ENCODE measurements at places on chromosomes 7 and 10.

DNA sequence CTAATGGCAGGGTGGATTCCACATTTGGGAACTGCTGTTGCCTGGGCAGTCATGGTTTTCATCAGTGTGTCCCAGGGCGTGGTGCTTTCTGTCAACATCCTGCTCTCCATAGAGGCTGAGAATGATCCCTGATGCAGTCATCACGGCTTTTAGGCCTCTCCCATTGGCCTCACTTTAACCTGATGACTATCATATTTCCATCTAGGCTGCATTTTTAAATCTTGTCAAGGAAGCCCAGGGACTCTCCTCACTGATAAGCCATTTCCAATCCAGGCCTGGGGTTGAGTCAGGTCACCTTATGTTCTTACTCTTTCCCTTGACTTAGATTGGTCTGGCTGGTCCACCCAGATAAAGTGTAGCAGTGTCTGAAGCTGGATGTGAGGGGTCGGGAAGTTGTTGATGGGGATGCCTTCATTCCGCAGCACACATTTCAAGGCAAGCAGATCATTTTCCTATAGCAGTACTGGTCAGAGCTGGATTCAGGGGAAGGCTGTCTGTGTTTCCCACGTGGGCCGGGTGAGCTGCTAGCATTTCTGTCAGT, 177.0 kb downstream of the AUTS2 start:
- no peak for DNase-seq

GRCh38 chr7:102140952-102141370, 145.7 kb upstream of the SH2B2 start:
- DNase-seq = no peak

DNA sequence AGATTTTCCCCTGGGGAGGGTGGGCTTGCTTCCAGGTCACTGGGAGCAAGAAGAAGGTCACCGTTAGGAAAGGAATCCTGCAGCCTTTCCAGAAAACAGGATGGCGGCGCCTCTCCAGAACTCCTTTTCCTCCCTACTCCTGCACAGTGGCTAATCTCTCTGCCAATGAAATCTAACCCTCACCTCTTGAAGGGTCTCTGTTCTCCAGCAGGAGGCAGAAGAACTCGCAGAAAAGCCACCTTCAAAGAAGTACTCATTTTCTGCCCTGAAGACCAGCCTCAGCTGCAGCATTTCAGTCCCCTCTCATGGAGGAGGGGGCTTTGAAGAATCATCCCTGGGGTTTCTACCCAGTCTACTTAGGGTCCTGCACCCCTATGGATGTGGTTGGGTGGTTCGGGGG, 626.9 kb downstream of the CALN1 start:
- no peak for DNase-seq

DNA sequence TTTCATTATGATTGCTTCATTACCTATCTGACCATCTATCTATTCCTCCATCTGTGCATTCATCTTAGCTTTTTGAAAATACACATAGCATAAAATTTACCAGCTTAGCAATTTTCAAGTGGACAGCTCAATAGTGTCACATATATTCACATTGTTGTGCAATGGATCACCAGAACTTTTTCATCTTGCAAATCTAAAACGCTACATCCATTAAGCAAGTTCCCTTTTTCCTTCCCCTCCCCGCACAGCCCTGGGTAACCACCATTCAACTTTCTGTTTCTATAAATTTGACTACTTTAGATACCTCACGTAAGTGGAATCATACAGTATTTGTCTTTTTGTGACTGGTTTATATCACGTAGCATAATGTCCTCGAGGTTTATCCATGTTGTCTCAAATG, 78.0 kb upstream of the ADRB1 start:
- DNase-seq = no peak

GRCh38 chr7:107248551-107249316, 79.9 kb downstream of the HBP1 start:
- no peak for DNase-seq

- DNase-seq = no peak
Observed at GRCh38 chr7:41447450-41448042, 255.3 kb downstream of the INHBA start.

DNA sequence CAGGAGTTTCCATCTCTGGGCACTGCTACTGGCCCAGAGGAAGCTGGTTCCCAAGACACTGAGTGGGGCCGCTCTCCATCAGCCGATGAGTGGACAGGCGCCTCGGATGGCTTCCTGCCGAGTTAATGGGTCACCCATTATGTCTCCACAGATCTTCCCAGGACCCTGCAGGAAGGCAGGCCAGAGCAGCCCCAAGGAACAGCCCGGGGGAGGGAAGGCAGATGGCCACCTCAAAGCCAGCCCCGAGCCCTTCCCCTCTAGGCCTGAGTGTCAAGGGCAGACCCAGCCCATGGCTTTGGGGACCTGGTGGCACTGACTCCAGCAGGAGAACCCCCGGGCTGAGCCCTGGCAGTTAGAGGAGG, 3.4 kb upstream of the LFNG start:
- no peak for DNase-seq

DNA sequence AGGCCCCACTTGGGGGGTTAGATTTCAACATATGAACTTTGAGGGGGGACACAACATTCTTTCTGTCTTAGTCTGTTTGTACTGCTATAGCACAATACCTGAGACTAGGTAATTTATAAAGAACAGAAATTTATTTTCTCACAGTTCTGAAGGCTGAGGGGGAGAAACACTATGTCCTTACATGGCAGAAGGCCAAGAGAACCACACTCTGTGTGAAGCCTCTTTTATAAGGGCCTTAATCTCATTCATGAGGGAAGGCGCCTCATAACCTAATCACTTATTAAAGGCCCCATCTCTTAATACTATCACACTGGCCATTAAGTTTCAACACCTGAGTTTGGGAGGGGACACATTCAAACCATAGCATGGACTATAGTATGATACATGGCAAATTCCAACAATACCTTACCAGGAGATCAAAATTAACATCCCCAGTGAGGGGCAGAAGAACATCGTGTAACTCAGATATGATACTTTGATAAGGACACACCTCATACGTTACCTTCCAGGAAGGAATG, 9.3 kb upstream of the PDLIM1 start:
- DNase-seq = no peak

- no peak for DNase-seq
Observed at GRCh38 chr10:69703256-69703655, 73.2 kb downstream of the FAM241B start.

DNA sequence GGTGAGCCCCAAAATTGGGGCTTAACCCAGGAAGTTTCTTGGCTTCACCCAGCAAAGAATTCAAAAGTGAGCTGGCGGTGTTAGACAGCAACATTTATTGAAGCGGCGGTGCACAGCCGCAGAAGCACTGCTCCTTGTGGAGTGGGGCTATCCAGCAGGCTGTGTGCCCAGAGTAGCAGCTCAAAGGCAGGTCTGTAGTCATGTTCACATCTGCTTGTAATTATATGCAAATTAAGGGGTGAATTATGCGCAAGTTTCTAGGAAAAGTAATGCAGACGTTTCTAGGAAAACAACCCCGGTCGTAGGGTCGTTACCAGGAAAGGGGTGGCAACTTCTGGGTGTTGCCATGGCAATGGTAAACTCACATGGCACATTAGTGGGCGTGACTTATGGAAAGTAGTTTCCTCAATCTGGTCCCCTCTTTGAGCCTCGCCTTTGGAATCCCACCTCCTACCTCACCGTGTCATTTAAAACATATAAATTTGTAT, 13.7 kb upstream of the KBTBD2 start:
- no peak for DNase-seq

DNA sequence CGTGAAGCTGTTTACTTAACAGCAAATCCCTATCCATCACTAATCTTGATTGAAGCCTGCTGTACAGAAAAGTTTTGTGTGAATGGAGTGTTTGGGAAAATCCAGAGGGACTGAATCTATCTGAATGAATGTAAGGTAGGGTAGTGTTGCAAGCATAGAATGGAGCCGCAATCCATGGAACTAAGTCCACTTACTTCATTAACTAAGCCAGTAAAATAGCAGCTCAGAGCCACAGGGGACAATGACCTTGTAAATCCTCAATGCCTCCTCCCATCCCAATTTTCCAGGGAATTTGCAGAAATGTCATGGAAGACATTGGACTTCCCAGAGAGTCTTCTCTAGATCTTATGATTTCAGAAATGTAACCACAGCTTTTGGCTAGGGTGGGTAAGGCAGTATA, 15.2 kb downstream of the TBATA start:
- no peak for DNase-seq

- DNase-seq = no peak
Observed at GRCh38 chr10:132659206-132660091, 121.9 kb downstream of the INPP5A start.

GRCh38 chr10:125782054-125782453, 6.4 kb upstream of the MMP21 start:
- DNase-seq = no peak

- DNase-seq = no peak
Observed at GRCh38 chr7:15085366-15085765, 182.8 kb upstream of the DGKB start.

DNA sequence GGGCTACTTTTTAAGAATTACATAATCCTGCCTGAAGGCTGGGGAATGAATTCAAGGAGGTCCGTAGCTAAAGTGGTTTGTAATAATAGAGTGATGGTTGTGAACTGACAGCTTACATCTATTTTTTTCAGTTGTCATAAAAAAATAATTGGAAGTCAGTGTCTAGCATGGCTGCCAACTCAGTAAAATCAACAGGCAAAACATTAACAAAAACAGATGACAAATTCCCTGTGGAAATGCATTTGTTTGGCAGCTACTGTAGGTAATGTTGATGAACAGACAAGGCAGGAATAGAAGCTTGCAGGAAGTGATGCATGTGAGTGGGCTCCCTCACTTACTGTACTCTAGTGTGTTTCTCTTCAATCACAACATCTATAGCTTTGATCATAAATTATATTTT, 766.0 kb upstream of the POT1 start:
- DNase-seq = no peak

DNA sequence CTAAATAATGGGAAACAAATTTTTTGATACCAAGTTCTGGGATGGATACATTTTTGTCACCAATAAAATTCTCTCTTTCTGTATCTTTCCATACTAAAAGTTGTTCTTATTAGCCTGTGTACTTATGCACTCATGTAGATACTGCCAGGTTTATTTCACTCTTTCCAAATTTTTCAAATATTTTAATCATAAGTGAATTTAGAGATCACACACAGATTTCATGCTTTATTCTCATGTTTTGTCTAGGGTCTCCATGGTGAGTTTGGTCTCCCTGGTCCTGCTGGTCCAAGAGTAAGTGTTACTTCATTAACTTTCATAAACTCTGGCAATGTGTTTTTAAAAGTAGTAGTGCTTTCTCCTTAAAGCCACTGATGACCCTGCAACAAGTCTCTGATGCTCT, 20.3 kb downstream of the COL1A2 start:
- DNase-seq = no peak

- DNase-seq = no peak
Observed at GRCh38 chr7:1569016-1569415, 816 bp downstream of the PSMG3 start.

GRCh38 chr10:13632884-13633440, 46.2 kb downstream of the PRPF18 start:
- no peak for DNase-seq

DNA sequence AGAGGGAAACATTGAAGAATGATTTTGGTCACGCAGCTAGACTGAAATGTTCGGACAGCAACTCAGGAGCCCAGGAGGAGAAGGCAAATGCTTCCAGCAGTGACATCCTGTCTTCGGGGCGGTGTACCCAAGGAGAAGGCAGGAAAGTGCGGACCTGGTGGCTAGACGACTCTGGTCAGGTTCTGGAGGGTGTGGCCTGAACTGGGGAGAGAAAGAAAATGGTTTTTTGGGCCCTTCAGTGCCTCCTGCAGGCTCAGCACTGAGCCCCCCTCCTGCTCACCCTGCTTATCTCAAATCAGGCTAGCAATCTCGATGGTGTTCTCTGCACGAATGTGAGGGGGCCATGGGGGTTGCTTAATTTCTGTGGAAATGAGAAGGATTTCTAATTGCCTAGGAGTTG, 26.7 kb upstream of the TARP start:
- DNase-seq = no peak

- no peak for DNase-seq
Observed at GRCh38 chr7:131104596-131105293, 222.9 kb upstream of the MKLN1 start.

GRCh38 chr10:125845617-125846016, 22.3 kb downstream of the BCCIP start:
- DNase-seq = no peak

- no peak for DNase-seq
Observed at GRCh38 chr7:37920849-37921805, 687 bp downstream of the EPDR1 start.

GRCh38 chr7:29192811-29193210, 1.8 kb upstream of the CHN2 start:
- no peak for DNase-seq

DNA sequence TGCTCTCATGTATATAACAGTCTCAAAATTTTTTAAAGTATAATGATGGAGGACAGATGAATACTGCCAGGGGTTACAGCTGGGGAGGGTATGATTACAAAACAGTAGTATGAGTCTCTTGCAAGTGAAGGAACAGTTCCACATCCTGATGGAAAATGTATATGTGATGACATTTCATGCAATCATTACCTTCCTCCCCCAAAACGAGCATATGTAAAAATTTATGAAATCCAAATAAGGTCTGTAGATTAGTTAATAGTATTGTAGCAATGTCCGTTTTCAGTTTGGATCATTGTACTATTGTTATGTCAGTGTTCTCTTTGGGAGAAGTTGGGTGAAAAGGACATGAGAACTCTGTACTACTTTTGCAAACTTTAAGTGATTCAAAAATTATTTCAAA, 38.0 kb downstream of the DRGX start:
- no peak for DNase-seq

Data from AG04450 (cell line).